Mesenteric fat pad (tissue), 1 donor: ENCODE measurements at places on chromosomes 7 and 10. TPM values are rescaled to one million over a fixed set of nuclear protein-coding genes. Genes with fewer than 3 reads are reported as not detected.

DNA sequence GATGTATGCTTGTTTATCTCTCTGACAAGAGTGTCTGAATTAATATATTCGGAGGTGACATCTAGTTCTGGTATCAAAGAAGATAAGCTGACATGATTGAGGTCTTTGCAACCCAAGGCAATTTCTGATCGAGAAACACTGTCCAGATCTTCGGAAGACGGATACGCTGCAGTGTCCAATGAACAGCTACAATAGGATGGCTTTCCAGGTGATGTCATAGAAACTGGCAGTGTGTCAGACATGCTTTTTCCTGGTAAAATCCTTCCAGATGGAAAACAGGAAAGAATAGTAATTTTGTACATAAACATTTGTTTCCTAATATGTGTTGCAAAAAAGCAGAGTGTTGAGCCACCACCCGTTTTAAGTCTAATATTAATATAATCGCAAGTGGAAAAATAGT is 33.4 kb downstream of the VWDE start:
- no peak for DNase-seq

DNA sequence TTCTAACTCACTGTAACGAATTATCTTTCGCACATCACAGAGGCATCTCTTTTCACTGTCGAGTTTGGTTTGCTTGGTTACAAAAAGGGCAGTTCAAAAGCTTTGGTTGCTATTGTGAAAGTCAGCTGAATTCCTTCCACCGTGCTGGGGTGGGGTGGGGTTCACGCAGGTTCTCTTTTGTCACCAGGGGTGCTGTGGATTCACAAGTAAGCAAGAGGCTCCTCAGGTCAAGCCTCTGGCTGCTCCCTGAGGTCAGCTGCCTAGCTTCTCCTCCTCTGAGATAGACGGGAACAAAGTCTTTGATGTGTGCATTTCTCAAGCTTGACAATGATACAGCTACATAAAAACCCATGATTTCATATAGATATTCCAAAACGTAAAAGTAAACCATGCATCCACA is 47.7 kb downstream of the EGFR start:
- no peak for DNase-seq

GRCh38 chr7:126727930-126728391 is 524.8 kb downstream of the GRM8 start:
- no peak for DNase-seq

The PDE1C gene
- 2.2 TPM for total RNA-seq

DNA sequence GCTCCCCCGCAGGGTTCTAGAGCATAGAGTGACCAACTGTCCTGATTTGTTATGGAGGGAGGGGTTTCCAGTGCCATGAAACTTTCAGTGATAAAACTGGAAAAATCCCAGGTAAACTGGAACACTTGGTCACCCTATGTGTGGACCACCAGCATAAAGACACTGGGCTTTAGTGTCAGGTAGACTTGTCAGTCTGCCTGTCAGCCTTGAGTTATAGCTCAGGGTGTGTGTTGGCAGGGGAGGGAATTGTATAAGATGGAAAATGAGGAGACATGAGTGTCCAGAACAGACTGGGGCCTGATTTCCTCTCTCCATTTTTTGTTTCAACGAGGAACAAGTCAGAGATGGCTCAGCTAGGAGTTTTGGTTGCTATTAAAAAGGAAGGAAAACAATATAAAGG is 10.2 kb upstream of the EFCAB10 start:
- DNase-seq: no peak

The ABCC2 gene
- total RNA-seq: 2.8 TPM

The ADRA2A gene
- 187 TPM for total RNA-seq

The RTKN2 gene
- total RNA-seq: 0.06 TPM

DNA sequence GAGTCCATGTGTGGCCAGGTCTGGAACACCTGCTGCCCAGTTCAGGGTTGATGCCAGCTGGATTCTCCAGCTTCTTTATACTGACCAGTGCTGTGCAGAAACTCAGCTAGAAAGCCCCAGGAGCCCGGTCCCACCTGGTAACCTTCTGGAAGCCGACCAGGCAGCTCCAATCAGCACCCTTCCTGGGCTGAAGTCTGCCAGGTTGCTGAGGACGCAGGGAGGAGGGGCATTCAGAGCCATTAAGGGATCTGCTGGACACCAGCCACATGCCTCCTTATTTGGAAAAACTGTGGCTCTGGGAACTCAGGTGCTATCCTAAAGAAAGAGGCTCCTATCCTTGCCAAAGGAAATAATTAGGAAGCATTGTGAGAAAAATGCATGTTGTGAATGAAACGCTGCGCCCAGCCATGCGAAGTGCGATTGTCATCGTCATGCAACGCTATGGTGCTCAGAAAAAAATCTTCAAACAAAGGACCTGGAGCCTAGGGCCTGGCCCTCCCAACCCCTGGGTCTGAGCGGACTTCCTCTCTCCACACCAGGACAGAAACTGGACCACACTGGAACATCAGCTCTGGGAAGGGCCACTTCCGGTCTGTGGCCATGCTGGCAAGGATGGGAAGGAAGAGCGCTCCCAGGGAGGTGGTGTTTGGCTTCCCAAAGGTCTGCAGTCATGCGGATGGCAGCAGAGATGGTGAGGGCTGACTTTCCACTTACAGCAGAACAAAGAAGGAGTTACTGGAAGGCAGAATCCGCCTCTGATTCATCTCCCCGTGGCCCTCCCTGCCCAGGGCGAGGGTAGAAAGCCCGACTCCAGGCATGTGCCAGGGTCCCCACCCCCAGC is 90.1 kb downstream of the FAM53B start:
- no peak for DNase-seq

DNA sequence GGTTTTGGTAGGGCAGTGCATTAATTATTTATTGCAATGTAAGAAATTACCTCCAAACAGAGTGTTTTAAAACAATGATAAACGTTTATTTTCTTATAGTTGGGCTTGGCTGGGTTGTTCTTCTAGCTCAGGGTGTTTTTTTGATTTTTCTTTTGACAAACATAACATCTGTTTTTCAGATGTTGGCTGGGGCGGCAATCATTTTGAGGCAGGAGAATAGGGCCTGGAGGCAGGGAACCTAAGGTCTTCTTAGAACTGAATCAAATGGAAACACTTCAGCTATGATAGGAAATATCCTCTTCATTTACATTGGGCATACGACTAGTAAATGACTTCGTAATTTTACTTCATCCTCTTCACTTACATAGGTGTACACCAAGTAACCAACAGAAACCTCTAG is 47.4 kb upstream of the NAMPT start:
- no peak for DNase-seq

DNA sequence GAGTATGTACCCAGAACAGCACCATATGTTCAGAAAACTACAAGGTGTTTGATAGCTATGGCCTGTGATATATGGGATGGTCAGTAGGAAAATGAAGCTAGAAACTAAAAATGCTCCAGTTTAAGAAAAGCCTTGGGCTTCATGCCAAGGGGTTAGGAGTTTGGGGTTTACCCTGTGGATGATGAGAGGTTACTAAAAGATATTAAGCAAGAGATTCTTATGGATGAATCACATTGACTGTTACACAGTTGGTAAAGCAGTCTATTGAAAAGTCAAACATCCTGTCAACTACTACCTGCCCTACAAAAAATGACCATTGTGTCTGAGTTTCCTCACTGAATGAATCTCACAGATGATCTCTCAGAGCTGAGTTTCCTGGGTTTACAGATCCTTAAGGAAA is 166.2 kb upstream of the INHBA start:
- DNase-seq: no peak

The NME8 gene
- 0.45 TPM for total RNA-seq

GRCh38 chr10:16182688-16183087 is 254.1 kb upstream of the PTER start:
- no peak for DNase-seq

GRCh38 chr10:33189363-33189762 is 145.1 kb downstream of the NRP1 start:
- no peak for DNase-seq

The OR2A7 gene
- total RNA-seq: 3.8 TPM

DNA sequence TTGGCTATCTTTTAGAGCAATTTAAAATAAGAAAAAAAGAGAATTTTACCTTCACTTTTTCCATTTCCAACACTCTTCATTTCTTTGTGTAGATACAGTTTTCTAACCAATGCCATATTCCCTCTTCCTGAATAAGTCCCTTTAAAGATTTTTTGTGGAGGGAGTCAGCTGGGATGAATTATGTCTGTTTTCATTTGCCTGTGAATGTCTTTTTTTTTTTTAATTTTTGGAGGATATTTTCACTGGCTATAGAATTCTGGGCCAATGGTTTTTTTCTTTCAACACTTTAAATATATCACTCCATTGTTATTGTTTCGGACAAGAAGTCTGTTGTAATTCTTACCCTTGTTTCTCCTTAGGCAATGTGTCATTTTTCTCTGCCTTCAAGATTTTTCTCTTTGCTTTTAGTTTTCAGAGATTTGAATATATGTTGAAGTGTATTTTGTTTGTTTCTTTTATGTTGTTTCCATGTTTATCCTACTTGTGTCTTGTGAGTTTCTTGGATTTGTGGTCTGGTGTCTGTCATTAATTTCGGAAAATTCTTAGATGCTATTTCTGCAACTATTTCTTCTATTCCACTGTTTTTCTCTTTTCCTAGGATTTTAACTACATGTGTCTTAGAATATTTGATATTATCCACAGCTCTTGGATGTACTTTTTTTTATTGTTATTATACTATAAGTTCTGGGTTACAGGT is 20.0 kb upstream of the CXCL12 start:
- DNase-seq: no peak

GRCh38 chr10:78408671-78409472 is 375.2 kb downstream of the RPS24 start:
- DNase-seq: peak; percentile 88

The SUN3 gene
- total RNA-seq: not detected

- DNase-seq: no peak
Measured at GRCh38 chr7:145252031-145252430, 416.2 kb upstream of the TPK1 start.

The PCLO gene
- total RNA-seq: 2.2 TPM

- no peak for DNase-seq
Measured at GRCh38 chr7:151710121-151710640, 166.7 kb downstream of the PRKAG2 start.

DNA sequence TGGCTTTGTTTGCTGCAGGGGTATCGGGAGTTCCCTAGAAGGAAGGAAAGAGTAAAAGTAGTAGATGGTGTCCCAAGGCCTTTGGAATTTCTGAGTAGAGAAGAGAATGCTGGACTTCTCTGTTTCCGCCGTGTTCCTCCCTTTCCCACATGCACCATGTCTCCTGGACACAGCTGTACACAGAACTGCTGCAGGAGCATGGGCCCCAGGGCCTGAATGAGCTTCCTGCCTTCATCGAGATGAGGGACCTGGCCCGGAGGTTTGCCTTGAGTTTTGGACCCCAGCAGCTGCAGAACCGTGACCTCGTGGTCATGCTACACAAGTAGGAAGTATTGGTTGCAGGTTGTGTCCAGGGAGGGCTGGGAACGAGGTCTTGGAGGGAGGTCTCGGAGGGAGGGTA is 15.3 kb upstream of the PVRIG start:
- DNase-seq: no peak

The NRCAM gene
- 9.1 TPM for total RNA-seq

The MCM10 gene
- 1.2 TPM for total RNA-seq

GRCh38 chr10:42982891-42983506 is 93.9 kb upstream of the RET start:
- peak; percentile 35 for DNase-seq

GRCh38 chr7:52447581-52448180 is 587.8 kb upstream of the POM121L12 start:
- DNase-seq: no peak

GRCh38 chr7:151383638-151384351 is 26.0 kb downstream of the WDR86 start:
- DNase-seq: no peak

- no peak for DNase-seq
Measured at GRCh38 chr10:80530251-80530650, 7.5 kb upstream of the SH2D4B start.

DNA sequence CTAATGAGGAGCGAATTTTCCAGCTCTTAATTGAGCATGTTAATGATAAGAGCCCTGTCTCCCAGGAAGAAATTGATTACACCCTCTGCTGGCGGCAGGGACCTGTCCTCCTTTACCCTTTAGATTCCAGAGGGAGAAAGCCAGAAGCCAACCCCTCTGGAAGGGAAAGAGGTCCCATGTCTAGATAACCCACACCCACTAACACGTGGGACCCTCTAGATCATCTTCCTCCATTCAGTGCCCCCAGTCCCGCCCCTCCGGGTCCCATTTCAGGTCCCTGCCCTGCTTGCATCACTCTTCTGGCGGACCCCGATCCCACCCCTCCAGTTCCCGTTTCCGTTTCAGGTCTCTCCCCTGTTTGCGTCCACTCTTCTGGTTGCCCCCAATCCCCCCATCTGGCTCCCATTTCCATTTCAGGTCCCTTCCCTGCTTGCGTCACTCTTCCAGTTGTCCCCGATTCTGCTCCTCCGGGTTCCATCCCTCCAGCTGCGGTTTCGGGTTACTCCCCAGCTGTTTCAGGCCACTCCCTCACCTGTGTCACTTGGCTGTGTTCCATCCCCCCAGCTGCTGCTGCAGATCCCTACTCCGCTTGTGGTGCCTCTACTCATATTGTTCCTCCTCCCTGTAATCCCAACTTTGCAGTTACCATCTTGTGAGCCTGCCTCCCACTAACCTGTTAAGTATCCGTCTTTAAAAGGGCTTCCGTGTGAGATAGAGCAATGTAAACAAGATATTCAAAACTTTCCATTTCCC is 202.4 kb downstream of the SH2D4B start:
- DNase-seq: no peak

DNA sequence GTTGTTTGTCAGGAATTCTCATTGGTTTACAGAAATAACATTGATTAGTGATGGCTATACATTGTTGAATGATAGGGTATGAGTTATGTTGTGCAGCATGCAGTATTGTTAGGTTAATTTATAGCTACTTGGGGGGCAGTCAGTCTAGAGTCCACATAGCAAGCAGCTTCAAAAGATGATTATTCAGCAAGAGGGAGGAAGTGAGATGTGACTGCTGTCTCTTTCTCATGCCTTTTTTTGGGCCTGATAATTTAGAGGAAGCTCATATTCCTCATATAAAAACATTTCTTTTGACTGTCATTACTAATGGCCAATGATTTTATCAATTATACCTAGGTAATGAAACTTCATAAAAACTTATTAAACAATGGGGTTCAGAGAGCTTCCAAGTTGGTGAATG is 3.4 kb upstream of the TBRG4 start:
- no peak for DNase-seq

The NPY4R2 gene
- 0.29 TPM for total RNA-seq

DNA sequence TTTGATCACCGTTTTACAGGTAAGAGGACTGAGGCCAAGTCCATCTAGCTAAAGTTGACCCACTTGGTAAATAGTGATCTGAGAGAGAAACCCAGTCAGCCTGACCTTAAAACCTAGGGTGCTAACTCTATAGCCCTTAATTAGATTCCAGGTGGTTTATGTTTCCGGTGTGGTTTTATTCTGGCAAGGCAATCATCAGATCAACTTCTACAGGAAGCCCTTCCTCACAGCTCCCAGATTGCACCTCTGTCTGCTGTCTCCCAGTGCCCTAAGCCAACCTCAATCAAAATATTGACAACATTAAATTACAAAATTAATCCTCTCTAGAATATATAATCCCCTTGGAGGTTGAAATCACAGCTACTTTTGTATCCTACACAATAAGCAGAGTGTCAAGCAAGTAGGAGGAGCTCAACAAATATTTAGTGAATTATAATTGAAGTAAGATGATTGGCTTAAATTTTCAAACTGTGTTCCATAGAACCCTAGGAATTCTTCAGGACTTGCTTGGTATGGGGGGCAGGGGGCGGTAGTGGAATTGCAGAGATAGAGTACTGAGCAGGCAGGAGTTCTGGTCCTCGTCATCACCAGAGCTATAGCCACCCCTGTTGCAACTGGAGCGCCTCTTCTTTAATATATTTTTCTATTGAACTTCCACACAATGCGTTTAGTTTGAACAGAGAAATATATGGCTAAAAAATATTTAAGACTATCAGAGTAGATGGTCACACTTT is 692.8 kb upstream of the LRRN3 start:
- DNase-seq: no peak
